Endothelial cell of coronary artery (primary cell): ENCODE measurements at places on chromosomes 5 and 9. TPM values are rescaled to one million over a fixed set of nuclear protein-coding genes. Genes with fewer than 3 reads are reported as not detected.

The SLC36A3 gene
- total RNA-seq = not detected in 2 replicates

The OTP gene
- total RNA-seq = not detected in 2 replicates

The PAEP gene
- not detected in 2 replicates for total RNA-seq

The FOXD4L3 gene
- 0.09 TPM in 1 of 2 replicates, not detected in the other for total RNA-seq

The TXNDC8 gene
- not detected in 2 replicates for total RNA-seq

The TRPM3 gene
- 0.90 and 1.1 TPM in 2 replicates for total RNA-seq

The PCA3 gene
- total RNA-seq = 0.28 and 0.90 TPM in 2 replicates
